ENCODE measurements at places on chromosomes 6 and 20. TPM values are rescaled to one million over a fixed set of nuclear protein-coding genes. Genes with fewer than 3 reads are reported as not detected.

- H3K4me1 ChIP-seq: no peaks in the 10 kb centered on the region
- no peaks in the 10 kb centered on the region for H3K27me3 ChIP-seq
- no peak for DNase-seq
- H3K27ac ChIP-seq: no peak overlapping the region
- no peaks in the 10 kb centered on the region for H3K36me3 ChIP-seq
These were observed 760.3 kb upstream of the NRSN1 start for GRCh38 chr6:23365732-23366131.

The GABRR1 gene
- not detected for polyA plus RNA-seq

- no peak overlapping the region for H3K27ac ChIP-seq
- H3K4me1 ChIP-seq: peaks cover 5% of the 10 kb centered on the region
- H3K27me3 ChIP-seq: no peaks in the 10 kb centered on the region
- no peak for DNase-seq
- no peak overlapping the region for H3K4me3 ChIP-seq
These were observed 52.7 kb upstream of the MYB start for GRCh38 chr6:135128268-135128914.

DNA sequence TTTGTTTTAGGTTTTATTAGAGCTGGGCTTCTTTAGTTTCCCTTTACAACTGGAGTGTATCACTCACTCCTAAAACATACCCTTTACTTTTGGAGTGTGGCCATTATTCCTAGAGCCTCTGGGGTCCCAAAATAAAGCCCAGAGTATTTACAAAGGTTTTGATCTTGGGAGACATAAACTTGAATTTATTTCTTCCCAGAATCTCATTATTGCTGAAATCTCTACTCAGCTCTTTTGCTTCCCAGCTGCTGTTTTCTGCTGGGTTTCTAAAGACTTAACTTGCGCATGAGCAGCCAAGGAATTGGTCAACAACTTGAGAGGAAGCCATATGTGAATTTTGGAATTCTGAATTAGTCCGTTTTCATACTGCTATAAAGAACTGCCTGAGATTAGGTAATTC is 94.5 kb upstream of the NRSN1 start:
- no peak for DNase-seq
- H3K4me3 ChIP-seq: no peak overlapping the region
- no peaks in the 10 kb centered on the region for H3K4me1 ChIP-seq
- H3K27ac ChIP-seq: no peak overlapping the region
- no peaks in the 10 kb centered on the region for H3K27me3 ChIP-seq
- no peaks in the 10 kb centered on the region for H3K36me3 ChIP-seq

DNA sequence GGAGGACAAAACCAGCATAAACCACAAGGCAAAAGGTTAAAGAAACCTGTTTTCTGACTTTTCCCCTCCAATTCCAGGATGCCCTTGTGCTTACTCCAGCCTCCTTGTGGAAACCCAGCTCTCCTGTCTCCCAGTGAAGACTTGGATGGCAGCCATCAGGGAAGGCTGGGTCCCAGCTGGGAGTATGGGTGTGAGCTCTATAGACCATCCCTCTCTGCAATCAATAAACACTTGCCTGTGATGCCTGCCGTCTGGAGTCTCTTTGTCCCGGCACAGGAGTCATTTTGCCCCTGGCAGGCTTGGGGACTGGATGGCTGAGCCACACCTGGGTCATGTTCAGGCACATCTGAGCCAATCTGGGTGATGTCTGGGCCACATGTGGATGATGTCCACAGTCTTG is 26.6 kb downstream of the BPIFB1 start:
- no peak for DNase-seq
- no peak overlapping the region for H3K27ac ChIP-seq
- H3K4me1 ChIP-seq: no peaks in the 10 kb centered on the region
- H3K27me3 ChIP-seq: no peaks in the 10 kb centered on the region
- no peak overlapping the region for H3K4me3 ChIP-seq

- no peak overlapping the region for H3K4me3 ChIP-seq
- no peaks in the 10 kb centered on the region for H3K36me3 ChIP-seq
- H3K4me1 ChIP-seq: no peaks in the 10 kb centered on the region
- H3K27ac ChIP-seq: no peak overlapping the region
- H3K27me3 ChIP-seq: no peaks in the 10 kb centered on the region
These were observed 71.2 kb downstream of the CBLN4 start for GRCh38 chr20:55934146-55934545.

DNA sequence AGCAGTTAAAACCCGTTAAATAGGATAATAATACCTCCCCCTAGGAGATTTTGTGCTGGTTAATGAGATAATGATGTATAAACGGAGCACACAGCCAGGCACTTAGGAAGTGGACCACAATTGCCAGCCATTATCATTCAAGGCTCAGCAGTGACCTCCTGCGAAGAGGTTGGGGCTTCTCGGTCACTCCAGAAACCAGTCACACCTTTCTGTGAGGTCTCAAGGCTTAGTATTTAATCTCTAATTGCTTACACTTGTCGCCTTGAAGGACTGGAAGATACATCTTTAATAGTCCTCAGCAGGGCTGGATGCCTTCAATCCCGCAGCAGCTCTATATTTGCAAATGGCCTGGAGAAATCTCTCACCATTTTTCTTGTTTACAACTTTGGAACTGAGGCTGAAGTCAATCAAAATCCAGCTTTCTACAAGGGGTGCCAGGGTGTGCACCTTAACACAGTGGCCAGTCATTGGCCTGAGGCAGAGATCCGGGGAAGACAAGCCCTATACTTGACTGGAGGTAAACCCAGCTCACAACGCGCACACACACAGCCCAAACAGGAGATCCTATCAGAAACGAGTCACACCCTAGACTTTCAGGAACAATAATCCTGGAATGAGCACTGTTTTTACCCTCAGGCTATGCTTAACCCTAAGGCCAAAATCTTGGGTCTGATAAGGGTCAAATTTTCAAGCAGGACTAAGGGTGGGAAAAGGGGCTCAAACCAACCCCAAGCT is 1.2 kb downstream of the POU5F1 start:
- no peaks in the 10 kb centered on the region for H3K4me1 ChIP-seq
- H3K27me3 ChIP-seq: no peaks in the 10 kb centered on the region
- H3K27ac ChIP-seq: no peak overlapping the region

DNA sequence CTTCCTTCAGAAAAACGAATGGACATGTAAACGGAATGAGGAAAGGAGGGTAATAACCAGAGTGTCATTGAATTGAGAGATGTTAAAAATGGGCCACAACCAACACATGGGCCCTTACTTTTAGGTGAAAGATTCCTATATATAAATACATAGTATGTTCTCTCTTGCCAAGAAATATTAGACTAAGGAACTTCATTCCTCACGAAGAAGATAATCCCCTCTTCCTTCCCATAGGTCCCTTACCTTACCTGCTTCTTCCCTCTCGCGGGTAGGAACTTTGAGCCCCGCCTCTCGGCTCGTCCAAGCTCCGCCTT is 295 bp upstream of the TBC1D22B start:
- H3K27ac ChIP-seq: peak overlapping the region; percentile 87
- H3K27me3 ChIP-seq: no peaks in the 10 kb centered on the region
- no peaks in the 10 kb centered on the region for H3K36me3 ChIP-seq
- H3K4me1 ChIP-seq: peaks cover 6% of the 10 kb centered on the region

- no peaks in the 10 kb centered on the region for H3K4me1 ChIP-seq
- no peak overlapping the region for H3K27ac ChIP-seq
- H3K36me3 ChIP-seq: no peaks in the 10 kb centered on the region
- no peaks in the 10 kb centered on the region for H3K27me3 ChIP-seq
- no peak overlapping the region for H3K4me3 ChIP-seq
These were observed 23.8 kb downstream of the SYNDIG1 start for GRCh38 chr20:24493181-24493580.

DNA sequence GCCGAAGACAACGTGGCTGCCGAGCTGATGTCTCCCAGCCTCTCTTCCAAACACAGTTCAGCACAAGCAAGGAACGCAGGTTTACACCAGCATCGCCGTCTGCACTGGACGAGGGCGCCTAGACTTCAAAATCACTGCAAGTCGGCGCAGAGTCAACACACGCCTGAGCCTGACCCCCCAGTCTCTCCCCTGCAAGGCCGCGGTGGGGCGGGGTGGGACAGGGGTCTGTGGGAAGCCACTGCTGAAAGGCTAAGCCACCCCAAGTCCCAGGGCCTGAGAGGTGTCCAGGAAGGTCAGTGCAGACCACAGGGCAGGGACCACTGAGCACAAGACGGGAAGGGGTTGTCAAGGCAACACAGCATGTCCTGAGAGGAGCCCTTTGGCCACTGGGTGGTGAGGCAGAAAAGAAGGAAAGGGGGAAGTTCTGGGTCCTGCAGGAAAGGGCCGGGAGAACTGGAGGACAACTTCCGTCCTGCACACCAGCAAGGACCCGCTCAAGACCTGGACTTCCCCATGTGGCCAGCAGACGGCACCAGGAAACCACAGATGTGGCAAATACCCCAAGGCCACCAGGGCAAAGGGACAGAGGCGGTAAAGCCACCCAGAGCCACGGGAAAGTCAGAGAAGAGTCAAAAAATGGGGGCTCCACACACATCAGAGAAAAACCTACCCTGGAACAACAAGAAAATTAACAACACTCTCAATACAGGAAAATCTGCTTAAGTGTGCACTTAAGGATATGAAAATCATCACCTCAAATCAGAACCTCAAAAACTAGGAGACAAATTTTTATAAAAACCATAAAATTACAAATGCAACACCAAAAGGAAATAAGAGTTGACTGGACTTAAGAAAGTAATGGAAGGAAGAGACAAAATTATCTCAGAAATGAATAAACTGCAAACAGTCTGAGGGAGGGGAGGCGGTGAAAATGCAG is 84.8 kb downstream of the TAF4 start:
- no peaks in the 10 kb centered on the region for H3K4me1 ChIP-seq
- peaks cover 62% of the 10 kb centered on the region for H3K36me3 ChIP-seq
- no peak for DNase-seq
- H3K4me3 ChIP-seq: no peak overlapping the region
- H3K27ac ChIP-seq: no peak overlapping the region

DNA sequence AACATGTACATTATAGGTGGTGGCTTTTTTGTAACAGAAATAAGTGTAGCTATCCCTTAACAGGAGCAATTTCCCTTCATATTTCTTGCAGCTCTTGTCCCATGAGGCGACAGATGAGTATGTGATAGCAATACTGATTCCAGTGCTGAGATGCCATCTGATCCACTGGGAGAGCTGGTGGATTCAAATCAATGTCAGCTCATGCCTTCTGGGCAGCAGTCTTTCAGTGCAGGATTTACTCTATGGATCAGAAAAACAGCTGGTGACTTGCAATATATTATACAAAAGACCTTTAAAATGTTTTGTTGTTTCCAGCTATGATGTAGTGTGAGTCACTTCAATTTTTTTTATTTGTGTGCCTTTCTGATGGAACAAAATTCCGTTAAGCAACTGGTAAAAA is 259.9 kb upstream of the SASH1 start:
- no peaks in the 10 kb centered on the region for H3K4me1 ChIP-seq
- DNase-seq: no peak
- H3K27me3 ChIP-seq: no peaks in the 10 kb centered on the region
- H3K27ac ChIP-seq: no peak overlapping the region
- no peak overlapping the region for H3K4me3 ChIP-seq
- no peaks in the 10 kb centered on the region for H3K36me3 ChIP-seq

The PAX1 gene
- polyA plus RNA-seq: not detected

- no peak overlapping the region for H3K4me3 ChIP-seq
- no peaks in the 10 kb centered on the region for H3K36me3 ChIP-seq
- DNase-seq: no peak
These were observed 195.7 kb downstream of the FARS2 start for GRCh38 chr6:5457041-5457440.

The MCCD1 gene
- 0.23 TPM for polyA plus RNA-seq

GRCh38 chr6:111534231-111534751 is 51.3 kb upstream of the REV3L start:
- H3K4me3 ChIP-seq: no peak overlapping the region
- no peak for DNase-seq
- no peaks in the 10 kb centered on the region for H3K27me3 ChIP-seq

The MAK gene
- 3.6 TPM for polyA plus RNA-seq

The DUSP15 gene
- 12.2 TPM for polyA plus RNA-seq

The XKR7 gene
- polyA plus RNA-seq: 0.07 TPM

The OR2H2 gene
- 0.14 TPM for polyA plus RNA-seq

The RIPOR2 gene
- polyA plus RNA-seq: 6.3 TPM

The SALL4 gene
- polyA plus RNA-seq: 18.3 TPM

The SYCP2 gene
- 8.9 TPM for polyA plus RNA-seq

The JAG1 gene
- polyA plus RNA-seq: 70.8 TPM

GRCh38 chr20:33684533-33685327 is 1.5 kb downstream of the E2F1 start:
- peaks cover 11% of the 10 kb centered on the region for H3K4me1 ChIP-seq
- H3K27me3 ChIP-seq: no peaks in the 10 kb centered on the region
- H3K4me3 ChIP-seq: no peak overlapping the region
- H3K27ac ChIP-seq: peak overlapping the region; percentile 3

DNA sequence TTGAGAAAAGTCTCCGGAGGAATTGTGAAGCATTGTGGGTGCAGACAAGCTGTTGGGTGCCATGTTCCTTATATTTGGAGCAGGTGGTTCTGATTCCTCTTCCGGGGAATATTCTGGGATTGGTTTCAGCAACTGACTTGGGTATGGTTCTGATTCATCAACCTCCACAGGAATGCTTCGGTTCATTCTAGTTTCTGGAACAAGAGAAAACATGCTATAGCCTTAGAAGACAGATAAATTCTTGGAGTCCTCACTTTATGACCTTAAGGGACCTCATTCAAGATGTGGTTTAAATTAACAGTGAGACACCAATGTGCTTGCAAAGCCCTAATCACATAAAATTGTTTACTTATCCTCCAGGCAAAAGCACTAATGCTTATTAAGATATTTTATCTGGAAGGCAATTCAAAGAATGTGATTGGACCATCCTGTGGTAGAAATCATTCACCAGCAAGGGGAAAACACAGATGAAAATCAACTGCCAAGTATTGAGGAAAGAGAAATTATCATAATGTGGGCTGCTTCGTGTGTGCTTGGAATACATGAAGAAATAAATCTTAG is 13.7 kb downstream of the TRAF3IP2 start:
- H3K27me3 ChIP-seq: no peaks in the 10 kb centered on the region
- DNase-seq: no peak
- H3K4me3 ChIP-seq: no peak overlapping the region
- peaks cover 39% of the 10 kb centered on the region for H3K4me1 ChIP-seq

The CRISP3 gene
- 0.29 TPM for polyA plus RNA-seq

- H3K27me3 ChIP-seq: peaks cover 4% of the 10 kb centered on the region
- H3K27ac ChIP-seq: no peak overlapping the region
- no peaks in the 10 kb centered on the region for H3K36me3 ChIP-seq
These were observed 22.7 kb downstream of the SLC12A5 start for GRCh38 chr20:46051556-46052308.

DNA sequence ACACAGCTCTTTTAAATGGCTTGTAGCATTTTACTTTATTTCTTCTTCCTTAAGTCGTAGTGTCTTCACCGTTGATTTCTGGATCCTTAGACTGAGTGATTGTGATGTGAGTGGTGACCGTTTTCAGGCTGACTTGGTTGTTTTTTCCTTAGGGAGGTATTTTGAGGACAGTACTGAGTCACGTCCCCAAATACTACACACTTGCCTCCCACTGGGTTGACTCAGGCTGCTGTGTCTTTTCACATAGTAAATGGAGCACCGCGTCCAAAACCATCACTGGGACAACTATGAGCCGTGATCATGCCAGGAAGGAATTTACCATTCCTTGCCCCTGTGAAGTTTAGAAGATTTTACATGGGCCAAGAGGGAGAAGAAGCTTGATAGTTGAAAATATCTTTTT is 174.1 kb downstream of the FARS2 start:
- DNase-seq: no peak
- no peaks in the 10 kb centered on the region for H3K36me3 ChIP-seq
- H3K4me1 ChIP-seq: no peaks in the 10 kb centered on the region
- H3K4me3 ChIP-seq: no peak overlapping the region
- no peak overlapping the region for H3K27ac ChIP-seq
- no peaks in the 10 kb centered on the region for H3K27me3 ChIP-seq
